Common myeloid progenitor, CD34-positive (primary cell): ENCODE measurements at places on chromosomes 1 and 21.

DNA sequence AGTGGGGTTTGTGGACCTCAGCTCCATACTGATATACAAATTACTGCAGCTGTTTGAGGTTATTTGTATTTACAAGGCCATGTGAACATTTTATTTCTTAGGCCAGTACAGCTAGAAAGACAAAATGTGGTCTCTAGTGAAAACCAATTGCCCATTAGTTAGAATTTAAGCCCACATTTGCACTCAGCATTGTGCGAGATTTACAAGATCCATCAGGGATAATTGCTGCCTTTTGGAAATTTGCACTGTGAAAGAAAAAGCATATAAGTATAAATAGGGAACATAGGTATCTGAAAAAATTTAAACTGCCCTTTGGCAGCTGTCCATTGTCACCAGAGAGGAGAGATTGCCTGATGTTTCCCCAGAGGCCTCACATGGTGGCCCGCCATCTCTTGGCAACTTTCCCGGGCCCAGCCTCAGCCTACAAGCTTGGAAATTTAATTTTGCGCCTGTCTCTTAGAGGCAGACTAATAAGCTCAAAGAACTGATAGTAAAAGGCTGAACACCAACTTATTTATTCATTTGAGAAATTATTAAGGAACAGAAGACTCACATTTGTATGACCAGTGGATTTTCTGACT is 120.7 kb downstream of the MAP3K21 start:
- DNase-seq, result no peak

DNA sequence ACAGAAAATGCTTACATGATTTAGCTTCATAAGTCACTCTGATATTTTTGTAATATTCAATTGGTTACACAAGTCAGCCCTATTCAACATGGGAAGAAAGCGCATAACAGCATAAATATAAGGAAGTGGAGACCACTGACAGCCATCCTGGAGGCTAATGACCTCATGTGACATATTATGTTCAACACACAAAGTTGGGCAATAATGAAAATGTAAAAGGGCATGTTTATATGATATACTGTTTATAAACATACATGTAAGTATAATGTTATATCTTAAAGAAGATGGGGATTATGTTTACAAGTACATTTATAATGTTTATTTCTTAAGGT is 30.2 kb downstream of the EVI5 start:
- DNase-seq, result no peak

GRCh38 chr1:83960669-83961277 is 38.2 kb downstream of the TTLL7 start:
- DNase-seq, result no peak

- DNase-seq, result no peak
Observed at GRCh38 chr1:112807117-112807516, 92.0 kb upstream of the PPM1J start.

GRCh38 chr1:111516005-111516535 is 12.6 kb upstream of the ADORA3 start:
- DNase-seq, result peak; percentile 98

DNA sequence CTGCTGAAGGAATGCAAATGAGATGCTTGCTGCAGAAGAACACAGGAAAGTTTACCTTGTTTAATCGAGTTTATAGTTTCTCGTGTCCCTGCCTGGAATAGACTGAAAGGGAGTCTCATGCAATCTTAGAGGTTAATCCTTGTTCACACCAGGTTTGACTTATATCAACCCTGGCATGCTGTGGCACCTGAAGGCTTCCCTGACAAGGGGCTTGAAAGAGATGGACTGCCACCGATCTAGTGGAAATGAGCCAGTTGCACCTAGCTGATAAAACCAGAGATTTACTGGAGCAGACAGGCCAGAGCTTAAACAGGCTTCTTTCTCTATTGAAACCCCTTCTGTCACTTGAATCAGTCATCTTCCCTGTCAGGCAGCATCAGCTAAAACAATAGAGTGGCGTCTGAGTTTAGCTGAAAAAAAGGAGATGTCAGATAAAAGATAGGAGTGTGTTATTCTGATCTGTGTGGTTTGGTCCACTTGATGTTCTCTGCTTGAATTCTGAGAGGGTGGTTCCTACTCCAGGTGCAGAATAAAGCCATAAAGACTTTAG is 349.7 kb downstream of the RWDD3 start:
- DNase-seq, result no peak

DNA sequence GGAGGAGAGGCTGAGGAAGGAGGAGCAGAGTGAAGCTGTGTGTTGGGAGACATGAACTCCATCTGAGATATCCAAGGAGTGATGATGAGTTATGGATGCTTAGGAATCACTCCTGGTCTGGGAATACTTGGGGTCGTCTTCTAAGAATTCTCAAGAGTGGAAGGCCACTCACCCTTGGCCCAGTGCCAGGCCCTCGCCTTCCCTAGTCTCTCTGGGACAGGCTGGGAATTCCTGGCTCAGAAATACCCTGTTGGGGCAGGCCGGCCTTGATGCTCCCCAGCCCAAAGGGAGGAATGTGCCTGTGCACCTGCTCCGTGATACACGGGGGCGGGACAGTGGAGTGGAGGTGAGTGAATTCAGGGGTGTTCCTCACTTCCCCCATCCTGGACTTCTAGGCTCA is 12.6 kb upstream of the LMNA start:
- DNase-seq, result no peak

GRCh38 chr1:188228623-188229022 is 1399.9 kb downstream of the PLA2G4A start:
- no peak for DNase-seq

GRCh38 chr1:27868932-27869718 is 3.2 kb upstream of the THEMIS2 start:
- DNase-seq, result peak; percentile 82

- no peak for DNase-seq
Observed at GRCh38 chr1:225494789-225495359, 67.0 kb upstream of the LBR start.

DNA sequence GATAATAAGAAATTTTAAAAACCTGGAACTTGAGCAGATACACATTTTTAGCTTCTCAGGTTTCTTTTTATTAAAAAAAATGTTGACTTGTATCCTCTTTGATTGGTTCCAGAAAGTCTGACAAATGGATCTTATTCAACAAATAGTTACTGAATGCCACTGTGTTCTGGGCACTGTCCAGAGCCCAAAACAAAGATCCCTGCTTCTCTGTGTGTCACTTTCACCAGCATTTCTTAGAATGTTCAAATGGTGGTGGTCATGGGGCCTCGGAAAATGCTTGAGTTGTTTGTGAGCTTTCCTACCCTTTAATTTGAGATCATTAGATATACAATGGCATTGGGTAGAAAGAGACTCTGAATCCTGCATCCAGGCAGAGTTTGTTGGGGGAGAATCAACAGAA is 19.9 kb downstream of the ACTN2 start:
- DNase-seq, result no peak

DNA sequence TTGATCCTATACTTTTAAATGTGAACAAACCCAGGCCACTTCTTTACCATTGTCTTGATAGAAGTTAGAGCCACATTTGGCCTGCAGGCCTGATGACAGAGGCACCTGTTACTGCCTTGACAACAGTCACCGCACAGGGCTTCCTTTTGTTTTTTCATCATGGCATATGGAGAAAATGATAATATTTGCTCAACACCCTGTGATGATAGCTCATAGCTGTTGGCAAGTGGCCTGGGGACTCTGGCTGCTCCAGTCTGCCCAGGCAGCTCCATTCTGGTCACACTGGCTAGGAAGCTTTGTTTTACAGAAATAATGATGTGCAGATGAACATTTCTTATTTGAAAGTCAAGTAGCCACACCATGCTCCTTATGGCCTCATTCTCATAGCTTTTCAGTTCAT is 89.6 kb upstream of the GPR88 start:
- no peak for DNase-seq

DNA sequence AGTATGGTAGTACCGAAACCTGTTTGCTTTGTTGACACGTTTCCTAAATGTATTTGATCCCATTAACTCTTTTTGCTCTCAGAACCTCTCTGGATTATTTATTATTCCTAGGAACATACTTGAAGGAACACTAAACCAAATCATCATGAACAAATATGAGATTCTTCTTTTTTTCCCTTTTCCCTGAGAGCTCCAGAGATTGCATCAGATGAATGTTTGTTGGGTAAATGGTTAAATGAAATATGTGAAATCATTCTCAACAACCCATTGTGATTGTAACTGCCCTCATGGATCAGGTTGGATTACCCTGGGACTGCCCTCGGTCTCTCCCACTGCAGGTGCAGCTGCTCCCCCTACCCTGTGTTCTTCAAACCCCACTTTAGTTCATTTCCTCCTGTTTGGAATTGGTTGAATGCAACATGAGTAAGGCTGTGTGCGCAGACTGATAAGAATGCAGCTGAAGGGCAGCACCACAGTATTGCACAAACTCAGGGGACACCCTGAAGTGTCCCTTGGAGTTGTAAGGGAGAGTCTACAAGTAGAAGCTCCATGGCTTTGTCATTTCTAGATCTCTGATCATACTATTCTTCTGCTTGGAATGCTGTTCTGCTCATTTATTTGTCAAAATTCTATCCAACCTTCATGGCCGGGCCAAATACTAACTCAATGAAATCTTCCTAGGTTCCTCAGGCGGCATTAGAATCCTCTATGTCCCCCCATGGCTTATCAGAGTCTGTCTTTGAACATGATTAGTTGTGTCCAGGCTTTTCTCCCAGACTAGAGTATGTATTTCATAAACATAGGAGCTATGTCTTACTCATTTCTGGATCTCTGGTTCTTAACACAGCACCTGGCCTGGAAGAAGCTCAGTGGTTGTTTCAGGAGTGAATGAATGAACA is 47.1 kb upstream of the NEK2 start:
- DNase-seq, result no peak

GRCh38 chr1:114388432-114389003 is 122.5 kb downstream of the TRIM33 start:
- DNase-seq, result peak; percentile 31

GRCh38 chr21:26965040-26965906 is 1.6 kb downstream of the ADAMTS5 start:
- DNase-seq, result peak; percentile 11

- no peak for DNase-seq
Observed at GRCh38 chr1:156766298-156767100, 836 bp upstream of the PRCC start.

DNA sequence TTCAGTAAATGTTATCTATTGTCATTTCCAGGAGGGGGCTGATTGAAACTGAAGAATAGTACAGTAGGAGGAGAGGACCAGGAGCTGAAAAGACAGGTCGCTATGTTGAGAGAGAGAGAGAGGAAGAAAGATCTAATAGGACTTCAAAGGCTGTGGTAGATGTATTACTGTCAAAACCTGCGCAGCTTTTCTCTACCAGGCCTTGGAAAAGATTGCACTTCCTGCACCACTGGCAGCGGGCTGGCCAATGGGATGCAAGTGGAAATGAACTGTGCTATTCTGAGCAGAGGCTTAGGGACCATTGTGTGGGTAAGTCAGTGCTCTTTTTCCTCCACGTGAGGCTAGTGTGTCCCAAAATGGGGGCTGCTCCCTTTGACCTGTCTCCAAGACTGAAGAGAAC is 47.1 kb downstream of the MDM4 start:
- no peak for DNase-seq
